Stimulated activated CD4-positive, alpha-beta T cell treated with anti-CD3 and anti-CD28 coated beads, Interleukin-2, amount 100 ng/mL, for 24 hours (primary cell): ENCODE measurements at places on chromosomes 7 and 10.

GRCh38 chr7:55657654-55658053 lies 85.4 kb upstream of the VOPP1 start:
- DNase-seq = no peak

- DNase-seq = no peak
Observed at GRCh38 chr10:34811126-34811967, 3.7 kb downstream of the PARD3 start.

DNA sequence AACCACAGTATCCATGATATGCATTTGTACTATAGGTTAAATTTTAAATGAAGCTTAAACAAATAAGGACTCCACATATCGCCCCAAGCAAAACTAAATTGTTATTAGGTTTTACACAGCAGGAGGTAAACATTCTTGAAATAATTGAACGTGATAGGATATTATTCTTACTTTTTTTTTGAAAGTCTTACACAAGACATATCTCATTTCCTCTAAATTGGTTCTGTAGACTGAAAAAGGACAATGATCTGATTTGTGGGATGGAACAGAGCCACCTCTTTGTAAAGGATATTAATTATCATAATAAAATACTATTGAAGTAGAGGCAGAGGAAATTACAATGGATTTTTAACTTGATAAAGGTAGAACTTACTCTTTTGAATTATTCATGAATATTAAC lies 155.1 kb upstream of the SEMA3D start:
- no peak for DNase-seq

DNA sequence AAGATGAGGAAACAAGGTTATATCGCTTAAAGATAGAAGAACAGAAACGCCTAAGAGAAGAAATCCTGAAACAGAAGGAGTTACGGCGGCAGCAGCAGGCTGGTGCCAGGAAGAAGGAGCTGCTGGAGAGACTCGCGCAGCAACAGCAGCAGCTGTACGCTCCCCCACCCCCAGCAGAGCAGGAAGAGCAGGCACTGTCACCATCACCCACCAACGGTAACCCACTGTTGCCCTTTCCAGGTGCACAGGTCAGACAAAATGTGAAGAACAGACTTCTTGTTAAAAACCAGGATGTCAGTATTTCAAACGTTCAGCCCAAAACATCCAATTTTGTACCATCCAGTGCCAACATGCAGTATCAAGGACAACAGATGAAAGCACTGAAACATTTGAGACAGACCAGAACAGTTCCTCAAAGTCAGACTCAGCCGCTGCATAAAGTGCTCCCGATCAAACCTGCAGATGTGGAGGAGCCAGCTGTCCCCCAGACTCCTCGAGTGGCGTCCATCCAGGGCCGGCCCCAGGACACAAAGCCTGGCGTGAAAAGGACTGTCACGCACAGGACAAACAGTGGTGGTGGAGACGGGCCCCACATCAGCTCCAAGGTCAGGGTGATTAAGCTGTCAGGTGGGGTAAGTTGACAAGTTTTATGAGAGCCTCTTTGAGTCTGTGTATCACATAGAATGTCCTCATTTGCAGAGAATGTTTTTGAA lies 67.1 kb downstream of the SHH start:
- DNase-seq = no peak

- no peak for DNase-seq
Observed at GRCh38 chr10:43057231-43057711, 19.6 kb upstream of the RET start.

DNA sequence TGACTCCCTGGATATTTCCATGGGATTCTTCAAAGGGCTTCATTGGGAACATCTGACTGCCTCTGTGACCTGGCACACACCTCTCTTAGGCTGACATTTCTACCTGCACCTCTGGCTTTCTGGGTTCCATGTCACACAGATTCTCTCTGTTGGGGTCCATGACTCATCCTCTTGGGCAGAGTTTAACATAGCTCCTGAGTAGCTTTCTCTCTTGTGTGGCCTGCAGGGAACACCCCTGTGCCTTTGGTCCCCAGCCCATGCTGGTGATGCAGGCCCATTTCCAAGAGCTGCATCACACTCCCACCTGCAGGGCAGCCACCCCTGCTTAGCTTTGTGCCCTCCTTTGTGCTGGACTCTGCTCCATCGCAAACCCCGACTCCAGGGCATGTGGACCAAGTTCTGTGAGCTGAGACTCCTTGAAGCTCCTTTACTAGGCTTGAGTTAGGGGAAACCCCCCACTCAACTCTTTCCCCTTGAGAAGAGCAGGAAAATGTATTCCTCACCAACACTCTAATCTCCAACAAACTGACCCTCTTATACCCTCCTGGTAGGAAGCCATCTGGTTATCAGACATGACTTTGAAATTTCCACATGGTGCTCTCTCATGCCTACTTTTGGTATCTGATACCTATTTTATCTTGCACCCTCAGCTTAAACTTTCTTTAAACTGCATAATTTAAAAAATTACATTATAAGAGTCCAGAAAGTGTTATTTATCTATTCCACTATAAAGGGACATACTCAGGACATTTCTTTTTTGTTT lies 93.3 kb downstream of the ZNF777 start:
- DNase-seq = no peak

DNA sequence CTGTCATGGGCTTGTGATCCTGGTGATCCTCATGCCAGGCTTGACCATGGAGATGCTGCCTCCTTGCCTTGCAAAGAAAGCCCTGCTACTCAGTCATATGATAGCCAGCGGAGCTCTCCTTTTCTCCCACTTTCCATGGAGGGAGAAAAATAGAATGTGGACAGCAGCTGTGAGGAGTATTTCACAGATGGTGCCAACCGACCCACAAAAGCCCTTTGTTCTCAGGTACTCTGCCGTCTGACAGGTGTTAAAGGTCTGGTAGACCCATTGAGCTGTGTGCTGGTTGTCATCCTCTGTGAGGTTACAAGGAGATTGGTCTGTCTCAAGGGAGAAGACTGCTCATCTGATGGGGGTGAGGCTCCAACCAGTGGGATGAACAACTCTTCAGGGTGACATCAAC lies 29.5 kb upstream of the COBL start:
- no peak for DNase-seq

- no peak for DNase-seq
Observed at GRCh38 chr7:27875061-27875460, 135.1 kb downstream of the TAX1BP1 start.

GRCh38 chr10:19252531-19252930 lies 203.9 kb downstream of the MALRD1 start:
- DNase-seq = no peak

- no peak for DNase-seq
Observed at GRCh38 chr7:122344303-122344620, 39.7 kb upstream of the FEZF1 start.

GRCh38 chr10:16599662-16600061 lies 78.0 kb upstream of the C1QL3 start:
- no peak for DNase-seq

DNA sequence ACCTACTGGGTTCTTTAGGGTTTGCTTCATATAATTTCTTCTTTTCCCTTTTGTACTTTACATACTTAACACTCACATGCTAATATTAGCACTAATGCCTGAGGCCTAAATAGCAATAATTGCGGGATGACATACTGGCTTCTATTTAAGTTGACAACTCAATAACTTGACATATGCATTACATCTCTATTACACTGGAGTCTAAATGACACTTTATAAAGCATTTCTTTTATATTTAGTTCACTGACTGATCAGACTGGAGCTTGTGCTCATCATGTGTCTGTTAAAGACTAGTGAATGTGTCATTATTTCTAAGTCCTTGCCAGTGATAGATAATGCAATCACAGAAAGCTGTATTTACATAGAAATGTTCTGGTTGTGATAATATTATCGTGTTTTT lies 472.1 kb upstream of the SEMA3A start:
- DNase-seq = no peak

- peak; percentile 33 for DNase-seq
Observed at GRCh38 chr10:75043256-75044131, 68.0 kb upstream of the SAMD8 start.

DNA sequence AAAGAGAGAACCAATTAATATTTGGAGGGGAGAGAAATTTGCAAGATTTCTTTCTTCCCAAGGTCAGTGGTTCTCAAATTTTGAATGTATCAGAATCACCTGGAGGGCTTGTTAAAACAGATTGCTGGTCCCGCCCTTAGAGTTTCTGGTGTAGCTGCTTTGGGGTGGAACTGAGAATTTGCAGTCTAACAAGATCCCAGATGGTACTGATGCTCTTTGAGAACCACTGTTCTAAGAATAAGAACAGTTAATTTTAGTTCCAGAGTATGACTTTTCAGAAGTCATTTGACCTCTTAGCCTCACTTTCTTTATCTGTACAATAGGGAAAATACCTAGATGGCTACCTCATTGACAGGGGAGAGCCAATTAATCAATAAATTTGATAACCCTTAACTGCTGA lies 161.6 kb downstream of the PRKG1 start:
- DNase-seq = no peak

DNA sequence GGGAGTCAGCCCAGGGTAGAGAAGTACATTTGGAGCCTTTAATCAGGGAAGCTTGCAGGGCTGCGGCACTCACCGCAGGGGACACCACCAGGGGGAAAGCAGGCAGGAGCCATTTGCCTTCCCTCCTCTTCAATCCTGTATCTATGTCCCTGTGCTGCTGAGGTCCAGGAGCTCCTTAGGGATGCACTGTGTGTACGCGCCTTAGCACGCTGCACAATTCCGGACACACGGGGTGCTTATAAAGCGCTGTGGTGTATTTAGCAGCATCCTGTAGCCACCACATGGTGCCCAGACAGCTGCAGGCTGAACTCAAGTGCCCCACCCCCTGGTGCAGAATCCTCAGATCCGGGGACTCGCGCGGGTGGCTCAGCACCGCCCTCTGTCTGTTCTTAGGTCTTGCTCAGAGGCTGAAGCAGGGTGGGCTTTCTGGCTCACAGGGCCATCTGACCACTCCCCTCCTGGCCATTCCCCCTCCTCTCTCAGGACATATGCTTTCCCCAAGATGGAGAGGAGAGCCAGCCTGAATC lies 421.4 kb downstream of the SDK1 start:
- peak; percentile 25 for DNase-seq

GRCh38 chr10:124802313-124802675 lies 675 bp downstream of the ABRAXAS2 start:
- no peak for DNase-seq

DNA sequence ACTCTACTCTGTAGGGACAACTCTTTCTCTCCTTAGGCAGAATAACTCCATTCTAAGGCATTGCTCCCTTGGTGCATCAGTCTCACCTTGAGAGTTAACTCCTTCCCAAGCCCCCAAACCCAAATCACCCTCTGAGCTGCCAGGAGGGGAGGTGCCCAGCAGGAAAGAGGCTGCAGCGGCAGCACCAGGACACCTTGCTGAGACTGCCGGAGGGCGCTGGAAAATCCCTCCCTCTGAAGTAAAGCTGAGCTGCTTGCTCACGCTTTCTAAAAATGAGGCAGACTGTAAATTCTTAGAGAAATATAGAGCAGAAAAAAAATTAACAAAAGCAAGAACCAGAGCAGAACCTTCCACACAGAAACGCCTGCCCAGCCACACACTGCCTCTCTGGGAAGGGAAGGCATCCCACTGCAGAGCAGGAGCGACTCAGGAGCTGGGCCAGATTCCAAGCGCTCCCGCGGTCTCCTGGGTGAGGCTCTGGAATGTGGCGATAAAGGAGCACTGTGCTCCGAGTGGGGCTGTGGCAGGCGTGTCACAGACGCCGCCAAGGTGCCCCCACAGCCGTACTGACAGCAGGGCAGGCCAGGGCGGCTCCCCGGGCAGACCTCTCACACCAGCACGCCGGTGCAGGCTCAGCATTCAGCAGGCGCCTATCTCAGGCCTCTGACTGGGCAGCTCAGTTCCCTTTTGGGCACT lies 202.1 kb downstream of the TNS3 start:
- DNase-seq = no peak

DNA sequence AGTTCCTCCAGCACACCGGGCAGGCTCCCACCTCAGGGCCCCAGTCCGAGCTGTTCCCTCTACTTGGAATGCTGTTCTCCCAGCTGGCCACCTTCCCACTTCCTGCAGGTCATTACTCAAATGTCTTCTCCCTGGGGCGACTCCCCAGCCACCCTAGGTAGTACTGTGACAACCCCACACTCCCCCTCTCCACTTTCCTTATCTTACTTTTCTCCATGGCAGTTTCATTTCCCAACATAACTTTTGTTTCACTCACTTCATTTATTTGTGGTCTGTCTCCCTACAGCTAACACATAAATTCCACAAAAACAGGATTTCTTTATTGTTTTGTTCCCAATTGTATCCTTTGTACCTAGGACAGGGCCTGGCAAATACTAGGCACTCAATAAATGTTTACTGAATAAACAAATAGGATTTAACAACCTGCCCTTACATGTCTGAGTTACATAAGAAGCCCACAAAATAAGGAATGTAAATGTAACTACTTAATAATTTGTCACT lies 76.5 kb downstream of the JAZF1 start:
- DNase-seq = no peak

DNA sequence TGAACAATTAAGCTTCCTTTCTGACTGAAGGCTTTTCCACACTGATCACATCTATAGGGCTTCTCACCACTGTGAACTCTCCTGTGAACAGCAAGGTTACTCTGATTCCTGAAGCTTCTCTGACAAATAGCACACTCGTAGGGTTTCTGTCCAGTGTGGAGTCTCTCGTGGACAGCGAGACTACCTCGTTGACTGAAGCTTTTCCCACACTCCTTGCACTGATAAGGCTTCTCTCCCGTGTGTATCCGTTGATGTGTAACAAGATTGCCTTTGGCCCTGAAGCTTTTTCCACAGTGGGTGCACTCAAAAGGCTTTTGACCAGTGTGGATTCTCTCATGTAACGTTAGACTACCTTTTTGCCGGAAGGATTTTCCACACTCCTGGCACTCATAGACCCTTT lies 4.4 kb downstream of the ZNF32 start:
- DNase-seq = no peak

- no peak for DNase-seq
Observed at GRCh38 chr7:134548877-134549276, at the start of gene AKR1B15. TSS of gene AKR1B15 (plus strand) at chr7:134549110. CDS start at chr7:134564620, 15,510 bp downstream.

DNA sequence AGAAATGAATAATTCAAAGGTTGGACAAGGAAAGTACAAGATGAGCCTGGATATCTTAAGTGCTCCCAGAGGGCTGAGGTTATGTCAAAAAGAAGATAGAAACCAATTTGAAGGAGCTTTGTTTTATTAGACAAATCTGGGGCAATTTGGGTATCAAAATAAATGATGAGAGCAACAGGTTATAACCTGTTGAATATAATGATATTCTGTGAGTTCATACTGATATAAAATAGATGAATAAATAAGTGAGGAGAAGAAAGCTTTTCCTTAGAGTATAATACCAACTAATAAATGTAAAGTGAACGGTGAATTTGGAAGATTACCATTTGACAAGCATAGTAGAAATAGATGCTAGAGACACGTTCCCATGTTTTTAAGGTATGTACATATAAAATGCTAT lies 544.2 kb upstream of the ANKRD30A start:
- no peak for DNase-seq

- DNase-seq = no peak
Observed at GRCh38 chr10:20303453-20304152, 487.4 kb downstream of the PLXDC2 start.

- no peak for DNase-seq
Observed at GRCh38 chr10:7872041-7872442, 53.7 kb downstream of the TAF3 start.
